ENCODE measurements at places on chromosomes 13 and 19.

GRCh38 chr19:55453511-55454260, 7.8 kb downstream of the ISOC2 start:
- no peak for DNase-seq
- peaks cover 9% of the 10 kb centered on the region for H3K4me1 ChIP-seq
- H3K36me3 ChIP-seq: no peaks in the 10 kb centered on the region
- H3K27ac ChIP-seq: no peak overlapping the region
- H3K4me3 ChIP-seq: peak overlapping the region; percentile 37

GRCh38 chr13:33728271-33729037, 89.5 kb upstream of the RFC3 start:
- no peak overlapping the region for H3K27ac ChIP-seq
- no peak for DNase-seq
- H3K27me3 ChIP-seq: no peaks in the 10 kb centered on the region
- no peaks in the 10 kb centered on the region for H3K36me3 ChIP-seq
- no peak overlapping the region for H3K4me3 ChIP-seq
- H3K4me1 ChIP-seq: peaks cover 3% of the 10 kb centered on the region

DNA sequence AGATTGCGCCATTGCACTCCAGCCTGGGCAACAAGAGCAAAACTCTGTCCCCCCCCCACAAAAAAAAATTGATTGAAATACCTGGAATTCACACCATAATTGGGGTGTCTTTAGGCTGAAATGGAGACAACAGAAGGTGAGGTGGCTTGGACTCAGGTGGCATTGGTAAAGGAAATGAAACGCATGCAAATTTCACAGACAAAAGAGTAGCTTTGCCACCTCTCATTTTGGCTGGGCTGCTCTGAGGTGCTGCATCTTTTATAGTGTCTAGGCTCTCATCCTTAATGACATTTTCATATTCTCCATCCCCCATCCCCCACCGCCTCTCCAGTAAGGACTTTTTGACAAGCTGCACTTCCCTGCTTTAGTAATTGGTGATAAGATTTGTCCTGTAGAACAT, 6.9 kb downstream of the UBE2L5 start:
- H3K4me1 ChIP-seq: no peaks in the 10 kb centered on the region
- no peaks in the 10 kb centered on the region for H3K27me3 ChIP-seq
- DNase-seq: no peak

GRCh38 chr19:4972509-4973230, 3.8 kb downstream of the KDM4B start:
- H3K4me1 ChIP-seq: peaks cover 32% of the 10 kb centered on the region
- DNase-seq: no peak
- H3K4me3 ChIP-seq: peak overlapping the region; percentile 89
- peaks cover 17% of the 10 kb centered on the region for H3K27me3 ChIP-seq
- peak overlapping the region; percentile 57 for H3K27ac ChIP-seq

DNA sequence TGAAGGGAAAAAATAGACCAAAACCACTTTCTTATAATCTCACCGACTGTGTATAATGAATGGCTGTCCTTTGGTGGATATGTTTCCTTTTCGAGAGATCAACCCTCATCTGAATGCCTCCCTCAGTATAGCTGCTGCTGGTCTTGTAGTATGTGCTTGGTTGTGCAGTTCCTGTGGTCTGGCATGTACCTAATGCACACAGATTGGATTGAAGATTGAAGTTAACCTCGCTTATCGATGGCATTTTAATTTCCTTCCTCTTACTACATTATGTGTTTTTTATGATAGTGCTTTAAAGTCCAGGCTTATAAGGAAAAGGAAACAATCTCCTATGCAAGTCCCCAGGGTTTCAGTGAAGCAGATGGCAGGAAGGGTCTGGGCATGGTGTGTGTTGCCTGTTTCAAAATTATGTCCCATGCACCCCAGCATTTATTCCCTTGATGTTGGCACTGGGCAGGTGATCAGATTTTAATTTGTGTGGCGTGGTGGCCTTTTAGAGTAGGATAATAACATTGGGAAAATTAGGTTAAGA, 334.1 kb downstream of the SHISA2 start:
- no peak overlapping the region for H3K4me3 ChIP-seq
- DNase-seq: no peak
- H3K27ac ChIP-seq: no peak overlapping the region
- peaks cover 17% of the 10 kb centered on the region for H3K4me1 ChIP-seq
- peaks cover 6% of the 10 kb centered on the region for H3K36me3 ChIP-seq

DNA sequence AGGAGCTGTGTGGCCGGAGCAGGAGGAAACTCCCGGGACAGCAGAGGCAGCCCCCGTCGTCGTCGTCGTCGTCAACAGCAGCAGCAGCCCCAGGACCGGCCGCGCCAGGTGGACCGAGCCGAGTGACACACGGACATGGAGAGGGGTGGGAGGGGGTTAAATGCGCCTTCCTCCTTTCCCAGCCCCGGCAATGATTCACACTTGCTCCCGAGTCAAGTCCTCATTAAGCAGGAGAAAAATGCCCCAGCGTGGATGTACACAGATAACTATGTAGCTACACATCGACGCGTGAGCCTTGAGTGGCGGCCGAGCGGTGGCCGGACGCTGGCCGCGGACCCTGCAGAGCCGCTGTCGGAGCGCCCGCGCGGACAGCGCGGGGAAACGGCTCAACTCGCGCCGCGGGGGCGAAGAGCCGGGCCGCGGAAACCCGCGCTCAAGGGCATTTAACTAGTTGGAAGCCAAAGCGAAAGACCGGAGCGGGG, 645 bp downstream of the UBL3 start:
- H3K36me3 ChIP-seq: no peaks in the 10 kb centered on the region
- peaks cover 16% of the 10 kb centered on the region for H3K4me1 ChIP-seq
- peak overlapping the region; percentile 92 for H3K27ac ChIP-seq
- DNase-seq: peak; percentile 68
- peak overlapping the region; percentile 95 for H3K4me3 ChIP-seq

DNA sequence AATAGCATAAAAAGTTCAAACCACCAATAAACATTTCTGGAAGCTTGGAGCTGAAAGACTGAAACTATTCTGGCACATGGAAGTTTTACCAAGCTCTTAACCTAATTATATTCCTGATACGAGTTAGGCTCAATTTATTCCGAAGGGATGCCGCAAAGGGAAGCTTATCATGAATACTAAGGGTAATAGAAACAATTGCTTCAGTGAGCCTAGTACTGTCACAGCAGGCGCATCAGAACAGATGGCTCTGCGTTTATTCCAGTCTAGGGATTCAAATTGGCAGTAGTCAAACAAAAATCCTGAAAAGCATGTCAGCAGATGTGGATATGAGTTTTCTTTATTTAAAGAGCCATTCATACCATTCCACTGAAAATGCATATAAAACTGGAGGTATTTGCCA, 779.5 kb downstream of the GPC5 start:
- no peak for DNase-seq
- H3K36me3 ChIP-seq: no peaks in the 10 kb centered on the region
- H3K27ac ChIP-seq: no peak overlapping the region
- no peak overlapping the region for H3K4me3 ChIP-seq
- H3K27me3 ChIP-seq: no peaks in the 10 kb centered on the region

DNA sequence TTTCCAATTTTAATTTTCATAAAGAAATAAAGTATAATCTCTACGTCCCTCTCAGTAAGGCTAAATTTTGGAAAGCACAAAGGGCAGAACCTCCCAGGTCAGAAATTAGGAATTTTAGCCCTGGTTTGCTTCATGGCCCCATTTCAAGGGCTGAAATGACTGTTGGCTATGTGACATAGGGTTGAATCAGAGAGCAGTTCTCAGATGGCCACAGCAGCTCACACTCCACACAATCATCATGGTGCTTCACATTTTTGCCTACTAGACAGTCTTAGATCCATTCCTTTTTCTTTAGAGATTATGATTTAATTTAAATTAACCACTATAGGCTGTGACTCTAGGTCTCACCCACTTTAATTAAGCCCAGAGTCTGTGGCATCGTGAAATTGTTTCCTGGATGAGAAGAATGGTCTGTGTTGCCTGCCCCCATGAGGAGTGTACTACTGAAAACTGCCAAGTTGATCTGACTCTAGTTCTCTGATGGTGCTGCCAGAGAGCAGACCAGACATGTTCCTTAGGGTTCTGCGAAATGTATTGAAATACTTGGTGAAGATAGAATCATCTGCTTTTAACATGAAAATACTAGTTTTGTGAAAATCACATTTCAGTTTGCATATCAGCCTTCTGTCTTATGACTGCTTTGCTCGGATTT, 57.4 kb downstream of the ESD start:
- peak overlapping the region; percentile 64 for H3K27ac ChIP-seq
- peaks cover 14% of the 10 kb centered on the region for H3K4me1 ChIP-seq
- H3K27me3 ChIP-seq: no peaks in the 10 kb centered on the region

- no peak for DNase-seq
- H3K36me3 ChIP-seq: no peaks in the 10 kb centered on the region
- H3K4me1 ChIP-seq: peaks cover 12% of the 10 kb centered on the region
- no peak overlapping the region for H3K4me3 ChIP-seq
- no peak overlapping the region for H3K27ac ChIP-seq
Observed at GRCh38 chr13:31803311-31803710, 64.0 kb downstream of the RXFP2 start.

DNA sequence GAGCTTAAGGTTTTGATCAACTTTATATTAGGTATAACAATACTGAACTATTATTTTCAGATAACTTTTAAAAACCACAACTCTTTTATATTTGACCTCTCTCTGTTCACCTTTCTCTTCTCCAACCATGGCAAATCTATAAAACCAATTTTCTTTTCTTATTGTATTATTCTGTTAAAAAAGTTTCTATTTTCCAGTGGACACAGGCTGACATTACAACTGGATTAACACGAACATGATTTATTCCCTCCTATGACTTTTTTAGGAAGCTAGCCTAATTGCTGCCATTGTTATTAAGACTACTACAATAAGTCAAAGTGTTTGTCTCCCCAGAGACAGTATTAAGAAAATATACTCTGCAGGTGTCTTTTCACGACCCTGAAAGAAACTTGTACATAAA, 2291.1 kb upstream of the PCDH20 start:
- no peaks in the 10 kb centered on the region for H3K36me3 ChIP-seq
- H3K27me3 ChIP-seq: peaks cover 1% of the 10 kb centered on the region
- no peak overlapping the region for H3K27ac ChIP-seq
- DNase-seq: no peak
- peaks cover 2% of the 10 kb centered on the region for H3K4me1 ChIP-seq
- no peak overlapping the region for H3K4me3 ChIP-seq

- peaks cover 5% of the 10 kb centered on the region for H3K4me1 ChIP-seq
- peak overlapping the region; percentile 38 for H3K27ac ChIP-seq
Observed at GRCh38 chr19:40442328-40443130, 1.6 kb downstream of the SERTAD3 start.

Data from glutamatergic neuron (in vitro differentiated cells).